ENCODE measurements at places on chromosomes 11 and 22. TPM values are rescaled to one million over a fixed set of nuclear protein-coding genes. Genes with fewer than 3 reads are reported as not detected.

DNA sequence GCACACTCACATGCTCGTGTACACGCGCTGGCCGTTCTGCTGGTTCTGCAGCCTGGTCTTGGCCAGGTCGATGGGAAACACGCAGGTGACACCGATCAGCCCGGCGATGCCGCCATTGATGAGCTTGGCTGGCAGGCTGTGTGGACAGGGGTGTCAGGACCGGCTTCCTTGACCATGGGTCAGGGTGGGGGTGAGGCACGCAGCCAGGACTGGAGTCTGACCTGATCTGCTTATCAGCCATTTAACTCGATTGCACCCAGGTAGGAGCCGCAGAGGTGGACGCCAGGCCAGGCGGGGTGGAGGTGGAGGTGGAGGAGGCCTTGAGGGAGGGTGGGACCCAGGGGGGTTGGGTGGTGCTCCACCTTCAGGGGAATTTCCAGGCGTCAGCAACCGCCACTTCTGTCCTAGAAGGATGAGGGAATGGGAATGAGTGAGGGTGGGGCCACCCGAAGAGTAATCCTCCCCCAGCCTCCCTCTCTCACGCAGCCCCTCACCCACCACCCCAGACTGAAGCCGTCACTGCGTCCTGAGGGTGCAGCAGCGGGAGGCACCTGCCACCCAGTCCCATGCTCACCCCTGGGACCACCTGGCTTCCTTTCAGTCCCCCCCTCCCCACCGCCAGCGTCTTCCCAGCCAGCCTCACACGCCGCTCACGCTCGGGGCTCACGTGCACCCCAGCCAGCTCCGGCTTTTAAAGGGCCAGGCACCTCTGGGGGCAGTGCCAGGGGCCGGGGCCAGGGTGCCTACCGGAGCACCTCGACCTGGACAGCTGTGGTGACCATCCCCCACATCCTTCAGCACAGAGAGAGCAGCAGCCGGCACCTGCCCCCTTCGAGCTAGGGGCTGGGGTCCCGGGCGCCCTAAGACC lies 3.1 kb downstream of the SLC25A22 start:
- no peak overlapping the region for H3K27ac ChIP-seq
- no peak overlapping the region for H3K4me3 ChIP-seq
- H3K36me3 ChIP-seq, result no peaks in the 10 kb centered on the region

DNA sequence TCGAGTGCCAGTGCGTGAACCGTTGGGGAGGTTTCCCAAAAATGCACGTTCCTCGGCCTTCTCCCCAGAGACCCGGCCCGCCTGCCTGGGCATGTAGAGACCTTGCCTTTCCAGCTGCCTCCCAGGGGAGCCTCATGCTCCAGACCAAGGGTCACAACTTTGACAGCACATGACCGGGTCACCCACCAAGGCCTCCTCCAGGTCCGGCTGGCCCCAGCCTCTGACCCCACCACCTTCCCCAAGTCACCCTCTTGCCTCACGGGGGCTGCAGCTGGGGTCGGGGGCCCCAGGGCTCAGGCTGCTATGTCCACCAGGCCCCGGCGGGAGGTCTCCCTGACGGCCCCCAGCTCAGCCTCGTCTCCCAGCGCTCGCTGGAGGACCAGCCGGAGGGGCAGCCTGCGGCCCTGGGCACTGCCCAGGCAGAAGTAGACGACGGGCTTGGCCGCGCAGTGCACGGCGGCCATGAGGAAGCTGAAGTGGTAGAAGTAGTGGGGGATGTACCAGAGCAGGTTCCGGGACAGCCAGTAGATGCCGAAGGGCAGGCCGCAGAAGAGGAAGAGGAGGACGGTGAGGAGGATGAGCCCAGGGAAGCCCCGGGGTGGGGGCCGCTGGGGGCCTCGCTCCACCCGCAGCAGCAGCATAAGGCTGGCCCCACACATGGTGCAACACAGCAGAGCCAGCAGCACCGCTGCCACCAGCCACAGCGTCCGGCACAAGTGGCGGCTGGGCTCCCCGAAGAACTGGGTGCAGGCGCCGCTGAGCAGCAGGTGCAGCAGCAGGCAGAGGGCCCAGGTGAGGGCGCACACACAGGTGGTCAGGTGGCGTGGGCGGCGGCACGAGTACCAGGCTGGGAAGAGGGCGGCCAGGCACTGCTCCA lies 4.4 kb downstream of the MRGPRE start:
- peaks cover 22% of the 10 kb centered on the region for H3K27me3 ChIP-seq
- H3K36me3 ChIP-seq, result no peaks in the 10 kb centered on the region
- no peak overlapping the region for H3K27ac ChIP-seq

DNA sequence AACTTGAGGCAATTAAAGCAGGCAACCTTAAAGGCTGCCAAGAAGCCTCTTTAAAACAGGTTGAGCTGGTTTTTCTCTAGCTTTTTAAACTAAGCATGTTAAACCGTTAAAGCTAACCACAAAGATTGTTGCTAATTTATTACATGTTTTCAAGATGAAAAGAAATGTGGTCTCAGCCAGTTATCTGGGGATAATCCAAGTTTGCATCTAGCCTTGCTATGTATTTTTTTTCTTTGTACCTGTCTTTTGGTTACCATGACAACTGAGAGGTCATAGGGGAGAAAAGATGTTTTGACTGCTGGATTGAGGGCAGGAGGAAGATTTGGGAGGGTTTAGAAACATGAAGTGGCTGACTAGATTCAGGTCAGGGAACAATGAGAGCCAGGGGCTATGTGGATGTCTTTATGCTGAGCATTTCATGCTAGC lies 19.2 kb upstream of the PGM2L1 start:
- peak overlapping the region; percentile 15 for H3K4me3 ChIP-seq
- H3K27ac ChIP-seq, result peak overlapping the region; percentile 55
- DNase-seq, result no peak
- peaks cover 12% of the 10 kb centered on the region for H3K4me1 ChIP-seq

- H3K27ac ChIP-seq, result no peak overlapping the region
- no peaks in the 10 kb centered on the region for H3K36me3 ChIP-seq
- H3K4me1 ChIP-seq, result no peaks in the 10 kb centered on the region
- H3K27me3 ChIP-seq, result no peaks in the 10 kb centered on the region
These were observed 73.2 kb downstream of the CCDC81 start for GRCh38 chr11:86447763-86448480.

DNA sequence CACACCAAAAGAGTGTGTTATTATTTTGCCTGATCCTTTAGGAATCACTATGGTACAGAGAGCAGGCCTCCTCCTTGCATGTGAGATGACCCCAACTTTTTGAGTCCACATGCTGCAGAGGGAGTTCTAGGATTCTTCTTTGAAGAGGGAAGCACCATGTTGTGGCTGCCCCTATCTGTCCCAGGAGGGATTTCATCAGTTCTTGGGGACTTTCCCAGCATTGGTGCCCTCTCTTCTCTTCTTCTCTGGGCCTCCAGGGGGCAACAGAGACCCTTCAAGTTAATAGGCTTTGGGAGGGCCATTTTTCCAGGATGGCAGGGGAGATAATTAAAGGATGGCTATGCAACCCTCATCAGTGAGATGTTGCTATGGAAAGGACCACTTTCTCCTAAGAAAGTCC lies 3.6 kb downstream of the MMP1 start:
- no peak for DNase-seq
- no peaks in the 10 kb centered on the region for H3K4me1 ChIP-seq
- no peaks in the 10 kb centered on the region for H3K27me3 ChIP-seq
- no peaks in the 10 kb centered on the region for H3K36me3 ChIP-seq
- H3K4me3 ChIP-seq, result no peak overlapping the region

DNA sequence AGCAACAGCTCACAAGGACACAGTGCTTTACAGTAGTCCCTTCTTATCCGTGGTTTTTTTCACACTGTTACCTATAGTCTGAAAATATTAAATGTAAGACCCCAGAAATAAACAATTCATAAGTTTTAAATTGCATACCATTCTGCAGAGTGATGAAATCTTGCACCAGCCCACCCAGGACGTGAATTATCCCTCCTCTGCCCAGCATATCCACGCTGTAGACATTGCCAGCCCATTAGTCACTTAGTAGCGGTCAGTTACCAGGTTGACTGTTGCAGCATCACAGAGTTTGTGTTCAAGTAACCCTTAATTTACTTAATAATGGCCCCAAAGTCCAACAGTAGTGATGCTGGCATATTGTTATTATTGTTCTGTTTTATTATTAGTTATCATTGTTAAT lies 3.6 kb downstream of the CLTCL1 start:
- peaks cover 5% of the 10 kb centered on the region for H3K36me3 ChIP-seq
- peaks cover 25% of the 10 kb centered on the region for H3K27me3 ChIP-seq
- peak; percentile 4 for DNase-seq
- H3K4me3 ChIP-seq, result no peak overlapping the region
- no peak overlapping the region for H3K27ac ChIP-seq
- peaks cover 35% of the 10 kb centered on the region for H3K4me1 ChIP-seq

GRCh38 chr22:25083807-25084200 lies 115.9 kb upstream of the CRYBB3 start:
- H3K27me3 ChIP-seq, result no peaks in the 10 kb centered on the region
- DNase-seq, result no peak
- H3K4me1 ChIP-seq, result peaks cover 15% of the 10 kb centered on the region
- no peak overlapping the region for H3K27ac ChIP-seq

DNA sequence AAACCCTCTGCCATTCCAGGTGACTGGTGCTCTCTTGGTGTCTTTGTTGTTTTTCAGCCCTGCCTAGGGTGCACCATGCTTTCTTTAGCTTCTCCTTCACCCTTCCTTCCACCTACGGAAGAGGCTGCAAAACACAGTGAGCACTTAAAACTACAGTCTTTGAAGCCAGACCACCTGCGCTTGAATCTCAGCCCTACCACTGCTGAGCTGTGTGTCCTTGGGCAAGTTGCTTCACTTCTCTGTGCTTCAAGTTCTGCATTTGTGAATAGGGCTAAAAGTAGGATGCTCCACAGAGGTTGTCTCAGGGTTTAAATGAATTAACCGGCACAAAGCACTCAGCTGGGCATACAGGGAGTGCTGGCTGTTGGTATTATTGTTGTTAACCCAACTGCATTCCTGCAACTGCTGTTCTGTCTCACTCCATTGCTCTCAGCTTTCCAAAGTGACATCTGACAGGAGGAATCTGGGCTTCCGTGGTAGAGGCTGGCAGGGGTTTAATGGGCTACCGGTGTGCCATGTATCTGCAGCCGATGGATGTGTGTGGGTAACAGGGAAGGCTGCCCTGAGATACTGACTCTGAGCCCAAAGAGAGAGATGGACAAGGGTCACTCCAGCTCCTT lies 139.3 kb downstream of the FBXO7 start:
- H3K36me3 ChIP-seq, result no peaks in the 10 kb centered on the region
- H3K4me1 ChIP-seq, result peaks cover 20% of the 10 kb centered on the region
- no peak overlapping the region for H3K27ac ChIP-seq
- no peaks in the 10 kb centered on the region for H3K27me3 ChIP-seq

DNA sequence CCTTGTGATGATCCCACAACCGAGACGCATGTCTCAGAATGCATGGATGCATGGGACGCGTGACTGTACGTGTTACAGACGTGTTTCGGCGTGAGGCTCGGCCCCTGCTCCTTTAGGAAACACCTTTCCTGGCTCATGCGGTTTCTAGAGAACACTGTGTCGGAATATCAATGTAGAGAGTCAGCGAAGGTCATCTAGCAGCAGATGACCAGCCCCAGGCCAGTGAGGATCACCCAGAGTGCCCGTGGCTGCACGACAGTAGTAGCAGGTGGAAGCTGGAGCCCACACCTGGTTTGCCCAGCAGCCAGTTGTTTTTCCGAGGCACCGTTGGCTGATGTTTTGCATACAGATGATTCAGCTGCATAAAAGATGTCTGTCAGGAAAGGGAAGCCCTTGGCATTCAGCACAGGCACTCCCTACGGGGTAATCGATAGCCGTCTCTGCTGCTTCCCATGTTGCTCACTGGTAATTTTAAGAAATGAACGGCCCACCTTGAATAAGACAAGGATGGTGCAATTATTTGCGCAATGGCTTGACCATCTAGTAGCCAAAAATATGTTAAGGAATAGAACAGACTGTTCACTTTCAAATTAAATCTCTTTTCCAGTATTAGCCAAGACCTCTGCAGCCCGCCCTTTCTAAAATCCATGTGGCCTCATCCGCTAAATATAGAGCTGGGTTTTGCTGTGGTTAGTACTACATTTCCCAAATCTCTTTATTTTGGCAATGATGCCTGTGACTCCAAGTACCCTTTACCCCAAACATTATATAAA lies 1.1 kb upstream of the CLTCL1 start:
- peaks cover 28% of the 10 kb centered on the region for H3K4me1 ChIP-seq
- H3K4me3 ChIP-seq, result peak overlapping the region; percentile 98
- H3K36me3 ChIP-seq, result peaks cover 5% of the 10 kb centered on the region
- peak overlapping the region; percentile 89 for H3K27ac ChIP-seq

DNA sequence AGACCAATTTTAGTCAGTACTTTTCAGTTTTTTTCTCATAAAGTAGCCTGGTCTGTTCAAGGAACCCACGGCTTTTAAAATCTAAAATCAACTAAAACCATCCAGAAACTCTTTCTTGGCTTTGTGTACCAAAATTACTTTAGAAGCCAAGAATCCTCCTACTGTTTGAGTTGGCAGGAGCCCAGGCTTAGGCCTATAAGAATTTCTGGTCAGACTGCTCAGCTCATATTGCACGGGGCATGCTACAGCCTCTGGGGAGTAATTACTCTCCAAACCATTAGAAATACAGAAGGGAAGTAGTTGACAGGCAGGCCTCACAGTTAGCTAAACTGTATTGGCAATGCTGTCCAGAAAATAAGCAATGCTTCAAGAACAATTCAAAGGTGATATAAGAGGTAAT lies 1862.9 kb upstream of the RAG2 start:
- peaks cover 8% of the 10 kb centered on the region for H3K4me1 ChIP-seq
- no peak overlapping the region for H3K27ac ChIP-seq
- no peak overlapping the region for H3K4me3 ChIP-seq
- H3K27me3 ChIP-seq, result no peaks in the 10 kb centered on the region
- H3K36me3 ChIP-seq, result no peaks in the 10 kb centered on the region
- no peak for DNase-seq

GRCh38 chr11:26199331-26200095 lies 132.4 kb upstream of the ANO3 start:
- no peak overlapping the region for H3K4me3 ChIP-seq
- H3K27me3 ChIP-seq, result no peaks in the 10 kb centered on the region
- peaks cover 28% of the 10 kb centered on the region for H3K4me1 ChIP-seq
- H3K27ac ChIP-seq, result no peak overlapping the region
- no peak for DNase-seq
- no peaks in the 10 kb centered on the region for H3K36me3 ChIP-seq

GRCh38 chr11:27678242-27678641 lies 22.0 kb downstream of the BDNF start:
- no peak for DNase-seq
- H3K27ac ChIP-seq, result no peak overlapping the region
- no peak overlapping the region for H3K4me3 ChIP-seq

GRCh38 chr11:30559004-30559403 lies 27.1 kb downstream of the MPPED2 start:
- peak overlapping the region; percentile 23 for H3K4me3 ChIP-seq
- peaks cover 16% of the 10 kb centered on the region for H3K36me3 ChIP-seq
- H3K4me1 ChIP-seq, result peaks cover 24% of the 10 kb centered on the region
- no peaks in the 10 kb centered on the region for H3K27me3 ChIP-seq
- H3K27ac ChIP-seq, result no peak overlapping the region

VWCE gene
- total RNA-seq, result 5.4 TPM

OR10G6 gene
- total RNA-seq, result not detected

VPREB1 gene
- total RNA-seq, result not detected

MN1 gene
- 1.7 TPM for total RNA-seq

GTPBP1 gene
- total RNA-seq, result 47.1 TPM

MRTFA gene
- 49.8 TPM for total RNA-seq

LRRC55 gene
- total RNA-seq, result 0.48 TPM

NAV2 gene
- total RNA-seq, result 54.2 TPM

ARL14EP gene
- 34.5 TPM for total RNA-seq
